ENCODE measurements at places on chromosomes 16 and 17.

GRCh38 chr17:76940295-76940694, 72.1 kb downstream of the MGAT5B start:
- DNase-seq = no peak

DNA sequence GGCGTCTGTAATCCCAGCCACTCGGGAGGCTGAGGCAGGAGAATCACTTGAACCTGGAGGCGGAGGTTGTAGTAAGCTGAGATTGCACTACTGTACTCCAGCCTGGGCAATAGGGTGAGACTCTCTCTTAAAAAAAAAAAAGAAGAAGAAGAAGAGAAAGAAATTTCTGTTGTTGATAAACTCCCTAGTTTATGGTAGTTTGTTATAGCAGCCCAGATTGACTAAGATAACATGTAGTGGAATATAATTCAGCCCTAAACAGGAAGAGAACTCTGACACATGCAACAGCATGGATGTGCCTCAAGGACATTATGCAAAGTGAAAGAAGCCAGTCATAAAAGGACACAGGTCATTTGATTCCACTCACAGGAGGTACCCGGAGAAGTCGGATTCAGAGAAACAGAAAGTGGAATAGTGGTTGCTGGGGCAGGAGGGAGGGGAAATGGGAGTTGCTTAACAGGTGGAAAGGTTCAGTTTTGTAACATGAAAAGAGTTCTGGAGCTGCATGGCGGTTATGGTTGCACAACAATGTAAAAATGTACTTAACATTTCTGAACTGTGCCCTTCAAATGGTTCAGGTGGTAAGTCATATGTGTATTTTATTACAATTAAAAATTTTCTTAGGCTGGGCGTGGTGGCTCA, 26.0 kb upstream of the PRM1 start:
- no peak for DNase-seq

- no peak for DNase-seq
Measured at GRCh38 chr16:48212033-48212432, 32.1 kb upstream of the LONP2 start.

DNA sequence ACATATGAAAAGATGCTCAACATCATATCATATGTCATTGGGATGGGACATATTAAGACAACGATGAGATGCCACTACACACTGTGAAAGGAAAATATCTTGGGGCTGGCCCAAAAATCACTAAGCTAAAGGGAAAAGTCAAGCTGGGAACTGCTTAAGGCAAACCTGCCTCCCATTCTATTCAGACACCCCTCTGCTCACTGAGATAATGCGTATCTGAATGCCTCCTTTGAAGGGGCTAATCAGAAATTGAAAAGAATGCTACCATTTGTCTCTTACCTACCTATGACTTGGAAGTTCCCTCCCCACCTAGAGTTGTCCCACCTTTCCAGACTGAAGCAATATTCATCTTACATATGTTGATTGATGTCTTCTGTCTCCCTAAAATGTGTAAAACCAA, 11.2 kb upstream of the TRIM25 start:
- DNase-seq = no peak

- no peak for DNase-seq
Measured at GRCh38 chr17:28575126-28575795, 1.4 kb downstream of the ALDOC start.

- no peak for DNase-seq
Measured at GRCh38 chr16:53936052-53936451, 232.1 kb downstream of the FTO start.

GRCh38 chr16:49491106-49491670, 117.6 kb downstream of the C16orf78 start:
- DNase-seq = no peak

- DNase-seq = no peak
Measured at GRCh38 chr16:16923479-16923878, 544.5 kb downstream of the NPIPA7 start.

- DNase-seq = no peak
Measured at GRCh38 chr17:57895382-57896060, 45.7 kb upstream of the MRPS23 start.

DNA sequence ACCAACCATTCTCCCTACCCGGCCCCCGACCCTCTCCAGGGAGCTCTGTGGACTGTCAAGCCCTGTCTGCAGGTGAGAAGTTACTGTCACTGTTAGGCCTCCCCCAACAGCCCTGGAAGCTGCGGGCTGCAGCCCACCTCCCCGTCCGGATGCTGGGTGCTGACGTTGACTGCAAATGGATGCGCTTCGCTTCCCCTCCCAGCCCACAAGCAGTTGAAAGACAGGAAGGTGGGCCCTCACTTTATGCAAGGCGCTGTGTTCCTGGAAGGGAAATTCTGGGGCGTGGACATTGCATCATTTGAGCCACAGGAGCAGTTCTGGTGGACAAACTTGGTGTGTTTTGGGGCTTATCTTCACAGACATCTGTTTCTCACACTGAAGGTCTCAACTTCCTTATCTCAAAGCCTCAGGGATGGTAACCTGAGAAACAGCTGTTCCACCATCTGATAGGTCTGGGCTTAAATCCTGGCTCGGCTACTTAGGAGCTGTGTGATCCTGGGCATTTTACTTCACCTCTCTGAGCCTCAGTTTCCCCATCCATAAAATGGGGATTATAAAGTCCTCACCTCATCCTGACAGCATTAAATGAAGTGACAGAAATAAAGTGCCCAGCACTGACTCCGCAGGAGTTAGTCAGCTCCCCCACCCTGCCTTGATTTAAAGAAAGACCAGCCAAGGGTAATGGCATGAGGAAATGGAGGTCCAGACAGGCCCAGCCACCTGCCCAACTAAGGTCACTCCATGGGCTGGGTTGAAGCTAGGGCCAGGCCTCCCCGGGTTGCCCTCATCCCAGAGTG, 4.6 kb upstream of the DRC7 start:
- DNase-seq = peak; percentile 97

DNA sequence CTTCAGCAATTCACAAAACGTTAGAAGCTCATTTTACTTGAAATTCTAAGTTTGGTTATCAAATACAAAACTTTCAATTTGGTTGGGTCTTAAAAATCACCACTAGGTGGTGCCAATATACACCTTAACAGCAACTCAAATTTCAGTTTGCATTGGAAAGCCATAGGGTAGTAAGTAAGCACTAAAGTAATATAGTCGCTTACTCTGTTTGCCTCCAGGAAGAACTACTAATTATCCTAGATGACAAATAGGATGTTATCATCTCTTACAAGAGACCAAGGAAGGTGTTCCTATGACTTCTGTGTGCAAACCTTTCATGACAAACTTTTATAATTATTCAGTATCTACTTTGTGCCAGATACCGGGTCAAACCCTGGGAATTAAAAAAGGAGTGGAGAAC, 93.3 kb downstream of the MYO1D start:
- DNase-seq = peak; percentile 19

DNA sequence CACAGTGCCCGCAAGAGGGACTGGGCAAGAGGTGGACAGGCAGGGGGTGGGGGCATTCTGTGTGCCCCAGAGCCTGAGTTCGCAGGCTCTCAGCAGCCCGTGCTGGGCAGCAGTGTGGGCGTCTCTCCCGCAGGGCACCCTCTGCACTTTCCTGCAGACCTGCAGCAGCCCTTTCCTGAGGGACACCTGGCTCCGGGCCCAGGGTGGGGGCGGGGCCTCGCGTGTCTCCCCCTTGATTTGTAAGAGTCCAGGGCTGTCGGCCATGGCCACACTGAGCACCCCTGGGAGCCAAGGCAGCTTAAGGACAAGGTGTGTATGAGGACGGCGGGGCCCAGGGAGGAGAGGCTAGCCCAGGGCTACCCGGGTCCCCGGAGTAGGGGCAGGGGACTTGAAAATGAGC, 33.4 kb upstream of the SLC38A10 start:
- DNase-seq = no peak

DNA sequence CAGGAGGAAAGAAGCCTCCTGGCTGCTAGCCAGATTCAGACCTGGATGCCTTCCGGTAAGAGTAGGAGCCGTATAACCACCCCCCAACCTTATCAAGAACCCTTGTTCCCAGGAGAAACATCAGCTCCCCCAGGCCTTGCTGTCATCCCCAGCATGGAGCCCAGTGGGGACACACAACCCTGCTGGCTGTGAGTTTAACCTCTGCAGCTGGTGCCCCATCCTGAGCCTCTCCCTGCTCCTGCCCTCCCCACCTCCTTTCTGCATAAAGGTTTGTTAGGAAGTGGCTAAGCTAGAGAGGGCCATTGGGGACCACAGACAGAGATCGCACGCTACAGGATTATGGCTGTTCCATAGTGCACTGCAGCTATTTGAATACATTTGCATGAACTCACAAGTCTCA, 55.5 kb upstream of the RPL38 start:
- DNase-seq = no peak

GRCh38 chr16:54822492-54822891, 108.2 kb upstream of the IRX5 start:
- DNase-seq = no peak

DNA sequence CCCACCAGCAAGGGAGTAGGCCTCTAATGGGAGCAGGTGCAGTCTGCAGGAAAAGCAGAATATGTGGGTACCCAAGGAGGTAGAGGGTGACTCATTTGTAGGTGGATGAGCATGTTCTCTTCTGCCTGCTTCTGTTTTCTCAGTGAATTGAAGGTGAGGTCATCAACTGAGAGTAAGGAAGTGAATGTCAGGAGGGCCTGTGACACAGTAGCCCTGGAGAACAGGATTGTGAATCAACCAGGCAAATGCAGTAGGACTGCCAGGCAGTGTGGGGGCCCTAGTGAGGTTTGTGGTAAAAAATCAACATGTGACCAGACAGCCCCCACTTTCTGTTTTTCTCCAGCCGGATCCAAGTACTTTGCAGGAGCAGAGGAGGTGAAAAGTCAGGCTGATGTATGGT, 150.5 kb upstream of the SOX9 start:
- DNase-seq = no peak

DNA sequence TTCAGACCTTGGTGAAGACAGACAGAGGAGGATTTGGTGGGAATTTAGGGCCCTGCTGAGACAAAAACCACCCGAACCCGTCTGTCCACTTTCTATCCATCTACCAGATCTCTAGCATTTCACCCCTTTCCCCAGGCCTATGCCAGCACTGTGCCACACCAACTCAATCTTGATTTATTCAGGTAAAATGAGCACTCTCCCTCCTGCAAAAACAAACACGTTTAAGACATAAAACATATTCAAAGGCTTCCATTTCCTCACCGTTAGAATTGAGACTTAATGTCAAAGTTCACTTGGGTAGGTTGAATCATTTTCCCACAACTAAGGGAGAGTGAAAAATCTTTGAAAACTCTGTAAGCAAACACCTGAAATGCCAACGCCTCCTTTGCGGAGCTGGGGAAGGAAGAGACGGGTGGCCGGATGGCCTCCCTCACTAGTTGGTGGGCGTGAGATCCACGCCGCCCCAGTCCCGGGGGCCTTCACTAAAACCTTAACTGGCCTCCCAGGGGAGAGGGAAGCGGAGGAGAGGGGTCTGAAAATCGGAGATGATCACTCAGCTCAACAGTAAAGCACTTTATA, 862 bp downstream of the DCAKD start:
- DNase-seq = no peak

- no peak for DNase-seq
Measured at GRCh38 chr16:228151-228851, 948 bp downstream of the LUC7L start.

GRCh38 chr16:20074099-20074991, 655 bp upstream of the GPR139 start:
- DNase-seq = no peak

All from KG1 (cell line).